Gastroesophageal sphincter (tissue), 4 donors: ENCODE measurements at places on chromosomes 6 and 20. TPM values are rescaled to one million over a fixed set of nuclear protein-coding genes. Genes with fewer than 3 reads are reported as not detected.

- ATAC-seq: no peak
These were observed 16.4 kb downstream of the SEC63 start for GRCh38 chr6:107941627-107942026.

GRCh38 chr6:28953585-28954258 lies 29.9 kb upstream of the TRIM27 start:
- ATAC-seq: no peak

The HNF4A gene
- total RNA-seq: not detected

- ATAC-seq: no peak
These were observed 74.4 kb upstream of the TBC1D7 start for GRCh38 chr6:13402711-13403110.

The ASIP gene
- total RNA-seq: not detected

DNA sequence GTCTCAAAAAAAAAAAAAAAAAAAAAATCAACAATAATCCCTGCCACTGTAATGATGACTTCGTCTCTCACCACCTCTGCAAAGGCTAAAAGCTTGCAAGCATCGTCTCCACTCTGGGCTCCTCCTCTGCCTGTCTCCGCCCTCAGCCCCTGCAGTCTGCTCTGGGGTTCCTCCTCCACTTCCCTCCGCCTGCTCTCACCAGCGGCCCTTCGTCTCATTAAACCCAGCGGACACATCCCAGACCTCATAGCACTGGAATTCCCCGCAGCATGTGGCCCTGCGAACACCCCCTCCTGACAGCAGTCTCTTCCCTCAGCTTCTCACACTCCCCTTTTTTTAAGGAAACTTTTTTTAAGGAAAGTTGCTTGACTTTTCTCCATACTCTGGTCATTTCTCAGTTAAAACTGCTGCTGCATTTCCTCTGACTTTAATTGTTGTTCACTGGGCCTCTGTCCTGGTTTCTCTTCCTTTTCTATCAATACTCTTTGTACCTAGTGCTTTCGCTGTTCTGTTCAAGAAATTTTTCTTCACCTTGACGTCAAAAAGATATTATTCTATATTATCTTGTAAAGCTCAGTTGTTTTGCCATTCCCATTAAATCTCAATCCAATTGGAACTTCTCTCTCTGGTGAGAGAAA lies 70.9 kb upstream of the PLEKHG1 start:
- peak; percentile 46 for ATAC-seq

The RSPO4 gene
- total RNA-seq: not detected

GRCh38 chr6:14290772-14291330 lies 173.3 kb downstream of the CD83 start:
- ATAC-seq: no peak
